ENCODE measurements at places on chromosomes 4 and X.
A peak's percentile ranks its signal among the peaks of the same experiment; 100 is the strongest.

GRCh38 chrX:153867671-153868070 lies 18.3 kb downstream of the L1CAM start:
- DNase-seq: no peak

GRCh38 chr4:23368081-23368697 lies 521.7 kb downstream of the PPARGC1A start:
- DNase-seq: no peak

- DNase-seq: no peak
Observed at GRCh38 chr4:108821351-108821930, 58.6 kb upstream of the ETNPPL start.

- no peak for DNase-seq
Observed at GRCh38 chr4:145130130-145130529, 32.0 kb downstream of the ABCE1 start.

DNA sequence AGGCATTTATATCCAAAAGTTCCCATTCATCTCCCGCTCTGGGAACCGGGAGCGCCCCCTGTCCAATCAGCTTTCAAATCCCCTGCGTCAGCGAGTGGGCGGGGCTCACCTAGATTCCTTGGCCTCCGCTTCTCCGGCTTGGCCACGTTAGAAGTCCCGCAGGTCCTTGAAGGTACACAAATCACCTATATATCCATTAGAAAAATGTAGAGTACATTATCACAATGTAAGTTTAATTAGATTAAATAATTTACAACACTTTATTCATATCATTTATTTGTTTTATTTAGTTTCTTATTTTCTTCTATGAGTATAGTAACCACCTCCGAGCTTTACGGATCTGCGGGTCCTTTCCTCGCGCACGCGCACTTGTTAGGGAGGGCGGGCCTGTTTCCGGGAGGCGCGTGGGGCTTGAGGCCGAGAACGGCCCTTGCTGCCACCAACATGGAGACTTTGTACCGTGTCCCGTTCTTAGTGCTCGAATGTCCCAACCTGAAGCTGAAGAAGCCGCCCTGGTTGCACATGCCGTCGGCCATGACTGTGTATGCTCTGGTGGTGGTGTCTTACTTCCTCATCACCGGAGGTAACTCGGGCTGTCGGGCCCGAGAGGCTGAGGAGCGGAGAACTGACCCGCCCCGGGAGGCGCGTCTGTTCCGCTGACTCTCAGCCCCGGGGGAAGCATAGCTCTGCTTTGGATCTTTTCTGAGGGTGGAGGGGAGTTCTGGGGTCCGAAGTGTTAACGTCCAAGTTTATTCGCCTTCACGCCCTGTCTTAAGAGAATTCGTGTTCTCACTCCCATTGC lies at the start of gene OSTC:
Gene OSTC, plus strand, starts transcription at position 388 of the 802 bp plus-strand sequence. Its CDS starts 57 bp downstream, at position 445.
- peak; percentile 94 for DNase-seq

DNA sequence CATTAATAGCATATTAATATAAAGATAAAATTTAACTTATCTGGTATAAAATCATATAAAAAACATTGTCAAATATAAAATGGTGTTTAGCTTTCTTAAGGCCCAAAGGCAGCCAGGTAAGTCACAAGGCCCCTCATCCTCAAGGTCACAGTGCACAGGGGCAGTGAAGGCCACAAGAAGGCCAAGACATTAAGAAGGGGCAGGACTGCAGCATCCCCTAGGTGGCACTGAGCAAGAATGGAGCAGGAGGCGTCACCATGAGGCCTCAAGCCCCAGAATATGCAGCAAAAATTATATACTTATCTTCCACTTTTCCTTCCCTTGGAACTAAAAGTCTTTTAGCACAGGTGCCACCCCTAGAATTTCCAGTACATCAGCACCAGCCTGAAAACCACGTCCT lies 49.5 kb upstream of the MAGEA8 start:
- DNase-seq: no peak

DNA sequence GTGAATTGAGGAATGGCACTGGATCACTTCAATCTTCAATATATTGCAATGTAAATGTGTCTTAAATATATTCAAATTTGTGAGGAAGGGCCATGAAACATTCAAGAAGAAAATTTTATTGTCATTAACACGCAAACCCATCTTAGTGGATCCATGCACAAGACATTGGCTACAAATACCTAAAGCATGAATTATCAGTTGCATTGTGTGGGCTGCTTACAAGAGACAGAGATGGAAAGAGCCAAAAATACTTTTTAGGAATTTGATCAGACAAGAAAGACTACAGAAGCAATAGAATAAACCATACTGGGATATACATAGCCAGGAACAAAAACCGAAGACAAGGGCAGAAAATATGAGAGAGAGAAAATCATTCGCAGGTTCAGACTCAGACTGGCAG lies 616.2 kb upstream of the GRIA3 start:
- no peak for DNase-seq

- DNase-seq: no peak
Observed at GRCh38 chr4:17633600-17633999, 19.2 kb downstream of the MED28 start.

DNA sequence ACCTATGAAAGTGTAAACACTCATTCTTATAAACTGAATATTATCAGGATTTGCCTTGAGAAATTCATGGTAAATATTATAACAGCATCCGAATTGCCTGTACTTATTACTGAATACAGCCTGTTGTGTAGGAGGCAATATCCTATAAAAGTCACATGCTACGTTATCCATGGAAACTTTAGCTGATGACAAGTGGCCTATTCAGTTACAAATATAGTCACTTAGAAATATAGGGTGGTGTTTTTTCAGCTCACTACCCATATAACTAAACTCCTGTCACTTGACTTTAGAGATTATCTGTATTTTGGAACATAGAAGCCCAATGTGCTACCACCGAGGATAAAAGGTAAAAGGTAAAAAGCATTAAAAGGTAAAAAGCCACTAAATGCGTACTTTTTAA lies 493.4 kb downstream of the INPP4B start:
- no peak for DNase-seq

DNA sequence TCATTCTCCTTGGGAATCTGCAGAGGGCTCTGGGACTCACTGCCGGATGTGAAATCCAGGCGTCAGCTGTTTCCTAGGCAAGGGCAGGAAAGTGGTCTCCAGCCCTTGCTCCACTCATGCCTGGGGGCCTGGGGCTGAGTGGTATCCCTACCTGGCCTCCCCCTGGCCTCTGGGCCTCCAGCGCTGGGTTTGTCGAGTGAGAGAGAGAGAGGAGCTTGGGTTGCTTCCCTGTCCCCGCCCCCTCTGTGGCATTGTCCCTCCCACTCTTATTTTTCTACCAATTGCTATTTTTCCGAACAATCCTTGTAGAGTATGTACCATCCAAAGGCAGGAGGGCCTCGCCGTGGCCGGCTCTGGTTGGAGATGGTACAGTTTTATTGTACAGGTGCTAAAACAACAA lies 53.1 kb downstream of the ELF4 start:
- no peak for DNase-seq

GRCh38 chr4:17771284-17771908 lies 10.0 kb downstream of the FAM184B start:
- no peak for DNase-seq

DNA sequence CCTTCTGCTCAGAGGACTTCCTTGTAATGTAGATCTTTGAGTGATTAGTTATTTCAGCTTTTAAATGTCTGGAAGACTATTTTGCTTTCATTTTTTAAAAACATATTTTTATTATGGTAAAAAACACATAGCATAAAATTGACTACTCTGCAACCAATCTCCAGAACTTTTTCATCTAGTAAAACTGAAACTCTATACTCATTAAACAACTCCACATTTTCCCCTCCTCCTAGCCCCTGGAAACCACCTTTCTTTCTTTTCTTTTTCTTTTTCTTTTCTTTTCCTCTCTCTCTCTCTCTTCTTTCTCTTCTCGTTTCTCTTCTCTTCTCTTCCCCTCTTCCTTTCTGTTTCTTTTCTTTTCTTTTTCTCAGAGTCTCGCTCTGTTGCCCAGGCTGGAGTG lies 230.6 kb downstream of the DLG3 start:
- no peak for DNase-seq

GRCh38 chr4:100582146-100582545 lies 64.3 kb upstream of the EMCN start:
- DNase-seq: no peak

GRCh38 chr4:146062340-146062739 lies 113.2 kb upstream of the LSM6 start:
- DNase-seq: no peak

DNA sequence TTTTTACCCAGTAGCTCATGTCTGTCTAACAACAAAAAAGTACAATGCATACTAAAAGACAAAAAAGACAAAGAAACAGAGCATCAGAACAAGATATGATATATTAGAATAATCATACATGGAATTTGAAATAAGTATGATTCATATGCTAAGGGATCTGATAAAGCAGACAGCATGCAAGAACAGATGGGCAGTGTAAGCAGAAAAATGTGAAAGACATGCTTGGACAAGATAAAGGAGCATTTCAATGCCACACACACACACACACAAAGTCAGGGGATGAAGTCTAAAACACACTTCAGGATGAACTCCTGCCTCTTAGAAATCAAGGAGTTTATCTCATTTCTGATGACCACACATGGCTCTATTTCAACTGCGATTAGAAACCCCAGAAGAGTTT lies 649.6 kb upstream of the NDST4 start:
- no peak for DNase-seq

DNA sequence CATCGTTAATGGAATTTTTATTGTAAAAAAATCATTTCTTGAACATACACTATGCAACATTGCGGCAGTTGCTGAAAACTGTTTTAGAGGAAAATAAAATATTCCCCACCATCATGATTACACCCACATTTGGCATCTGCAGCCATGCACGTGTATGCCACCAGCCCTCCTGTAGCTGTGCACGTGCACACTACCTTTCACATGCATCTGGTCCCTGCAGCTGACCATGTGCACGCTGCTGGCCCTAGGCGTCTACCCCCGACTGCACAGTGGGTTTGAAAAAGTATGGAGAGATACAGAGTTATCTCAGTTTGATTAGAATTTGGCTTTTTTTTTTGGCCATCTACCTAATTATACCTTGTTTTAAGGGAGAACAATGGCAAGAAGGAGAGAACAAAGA lies 569.8 kb upstream of the IGFBP7 start:
- DNase-seq: no peak

DNA sequence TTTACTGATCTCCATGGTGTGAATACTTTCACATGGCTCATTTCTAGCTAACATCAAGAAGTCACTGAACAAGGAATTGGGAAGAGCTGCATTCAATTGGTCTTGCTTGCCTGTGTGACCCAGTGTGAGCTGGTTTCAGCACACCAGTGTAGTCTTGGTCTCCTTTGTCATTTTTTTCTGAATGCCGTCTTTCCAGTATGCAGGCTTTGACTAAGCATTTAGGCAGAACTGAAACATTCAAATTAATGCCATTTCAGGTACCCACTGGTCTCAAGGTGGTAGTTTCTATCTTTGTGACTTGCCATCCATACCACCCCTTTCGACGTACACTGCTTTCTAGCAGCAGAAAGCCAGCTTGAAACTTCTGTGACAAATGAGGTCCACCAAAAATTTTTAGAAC lies 550.5 kb upstream of the BOD1L1 start:
- DNase-seq: no peak

DNA sequence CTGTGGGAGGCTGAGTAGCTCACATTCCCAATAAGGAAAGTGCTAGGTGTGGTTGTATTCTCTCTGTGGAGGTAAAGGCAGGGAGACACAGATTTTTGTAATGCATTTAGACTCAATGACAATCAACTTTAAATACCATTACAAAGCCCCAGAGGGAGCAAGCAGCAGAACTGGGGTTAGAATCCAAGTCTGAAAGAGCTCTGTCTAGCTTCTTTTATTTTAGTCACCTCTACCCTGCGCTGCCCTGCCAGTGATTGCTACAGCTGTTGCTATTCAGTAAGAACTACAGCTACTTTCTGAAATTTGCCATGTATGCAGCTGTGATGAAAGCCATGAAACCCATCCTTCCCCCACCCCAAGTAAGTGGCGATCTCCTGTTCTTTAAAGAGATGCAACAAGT lies 22.5 kb downstream of the SLC39A8 start:
- no peak for DNase-seq

DNA sequence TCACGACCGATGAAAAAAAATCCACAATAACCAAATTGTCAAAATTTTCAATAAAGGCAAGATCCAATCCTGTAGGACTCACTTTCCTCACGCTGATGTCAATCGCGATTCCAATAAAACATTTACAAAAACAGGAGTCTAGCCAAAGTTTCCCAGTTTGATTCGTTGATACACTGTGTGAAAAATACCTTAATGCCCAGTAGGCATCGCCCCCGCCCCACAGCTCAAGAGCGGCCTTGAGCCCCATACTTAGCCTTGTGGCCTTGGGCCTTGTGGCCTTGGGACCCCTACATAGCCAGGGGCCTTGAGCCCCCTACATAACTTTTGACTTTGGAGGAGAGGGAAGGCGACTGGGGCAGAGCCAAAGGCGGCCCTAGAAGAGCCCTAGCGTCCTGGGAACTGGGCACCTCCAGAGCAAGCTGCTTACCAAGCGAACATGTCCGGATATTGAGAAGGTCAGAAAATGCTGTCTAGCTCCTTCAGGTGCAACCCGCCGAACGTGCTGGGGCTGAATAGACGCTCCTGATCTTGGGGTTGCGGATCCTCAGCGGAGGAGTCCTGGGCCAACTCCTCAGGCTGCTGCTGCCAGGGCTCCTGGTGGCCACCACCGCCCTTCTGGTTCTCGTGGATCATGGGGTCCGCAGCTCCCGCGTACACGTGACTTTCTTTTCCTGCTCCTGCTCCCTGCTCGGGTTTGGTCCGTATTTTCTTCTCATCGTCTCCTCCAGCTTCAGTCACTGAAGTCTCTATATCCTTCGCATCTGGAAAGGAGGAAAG lies 62.9 kb downstream of the RHOXF2B start:
- no peak for DNase-seq

GRCh38 chrX:141405853-141406492 lies 163.7 kb upstream of the SPANXC start:
- DNase-seq: no peak

GRCh38 chr4:13261486-13262257 lies 222.5 kb downstream of the RAB28 start:
- DNase-seq: no peak

- no peak for DNase-seq
Observed at GRCh38 chrX:36431819-36432218, 512.3 kb downstream of the CFAP47 start.

DNA sequence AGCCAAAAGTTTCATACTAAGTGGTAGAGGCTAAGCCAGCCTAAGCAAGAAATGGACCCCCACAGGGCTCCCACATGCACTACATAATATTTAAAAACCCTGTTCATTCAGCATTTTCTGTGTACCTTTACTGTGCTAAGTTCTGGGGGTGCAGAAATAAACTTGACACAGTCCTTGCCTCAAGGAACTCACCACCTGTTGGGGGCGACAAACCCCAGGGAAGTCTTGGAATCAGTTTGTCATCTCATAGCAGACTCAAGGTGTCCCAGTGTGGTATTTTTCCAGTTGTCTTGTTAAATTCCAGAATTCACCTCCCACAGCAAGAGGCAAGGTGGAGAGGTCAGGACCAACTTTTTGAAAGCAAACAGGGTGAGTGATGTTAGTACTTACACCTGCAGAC lies 43.1 kb downstream of the ATG4A start:
- no peak for DNase-seq

- no peak for DNase-seq
Observed at GRCh38 chrX:114028907-114029662, 554.8 kb upstream of the HTR2C start.
